ENCODE measurements at places on chromosomes 7 and 10. TPM values are rescaled to one million over a fixed set of nuclear protein-coding genes. Genes with fewer than 3 reads are reported as not detected.

The GARIN1A gene
- 2.5 TPM for total RNA-seq

DNA sequence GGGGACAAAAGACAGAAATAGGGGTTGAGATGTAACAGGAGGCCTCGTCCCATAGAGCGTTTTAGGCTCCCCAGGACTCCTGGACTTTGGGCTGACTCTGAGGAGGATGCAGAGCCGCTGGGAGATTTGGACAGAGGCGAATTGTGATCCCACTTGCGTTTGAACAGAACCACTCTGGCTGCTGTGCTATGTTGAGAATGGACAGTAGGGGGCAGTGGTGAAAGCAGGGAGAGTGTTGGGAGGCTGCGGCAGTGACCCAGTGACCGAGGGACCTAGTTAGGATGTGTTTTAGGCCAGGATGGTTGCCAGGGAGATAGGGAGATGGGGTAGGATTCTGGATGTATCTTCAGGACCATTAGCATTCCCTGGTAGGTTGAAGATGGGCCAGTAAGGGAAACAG lies 271.6 kb downstream of the CCDC3 start:
- H3K4me3 ChIP-seq, result no peak overlapping the region
- no peaks in the 10 kb centered on the region for H3K27me3 ChIP-seq
- DNase-seq, result no peak

GRCh38 chr10:132308587-132309470 lies 1.1 kb upstream of the STK32C start:
- no peaks in the 10 kb centered on the region for H3K36me3 ChIP-seq
- H3K27me3 ChIP-seq, result peaks cover 3% of the 10 kb centered on the region
- H3K4me3 ChIP-seq, result peak overlapping the region; percentile 63

GRCh38 chr10:34313353-34313752 lies 501.7 kb downstream of the PARD3 start:
- DNase-seq, result no peak
- no peak overlapping the region for H3K4me3 ChIP-seq
- no peaks in the 10 kb centered on the region for H3K27me3 ChIP-seq
- no peaks in the 10 kb centered on the region for H3K4me1 ChIP-seq
- peaks cover 12% of the 10 kb centered on the region for H3K36me3 ChIP-seq

DNA sequence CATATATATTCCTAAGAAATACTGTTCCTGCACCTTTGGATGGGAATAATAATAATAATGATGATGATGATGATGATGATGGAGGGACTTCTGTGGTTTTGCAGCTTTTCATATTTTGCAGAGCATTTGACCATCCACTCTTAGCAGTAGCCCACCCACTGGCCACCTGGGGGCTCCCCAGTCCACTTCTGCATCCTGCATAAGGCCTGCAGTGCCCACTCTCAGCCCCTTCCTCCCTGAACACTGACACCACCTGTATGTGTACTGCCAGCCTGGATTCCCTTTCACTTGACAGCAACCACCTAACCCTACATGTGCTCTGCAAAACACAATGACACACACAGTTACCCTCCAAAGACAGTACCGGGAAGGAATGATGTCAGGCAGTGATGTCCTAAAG lies 131.4 kb downstream of the ADAM12 start:
- no peaks in the 10 kb centered on the region for H3K27me3 ChIP-seq
- peaks cover 1% of the 10 kb centered on the region for H3K36me3 ChIP-seq
- no peaks in the 10 kb centered on the region for H3K4me1 ChIP-seq
- H3K4me3 ChIP-seq, result no peak overlapping the region
- H3K27ac ChIP-seq, result no peak overlapping the region
- peak; percentile 23 for DNase-seq

GRCh38 chr7:132251327-132251659 lies 325.0 kb downstream of the PLXNA4 start:
- no peaks in the 10 kb centered on the region for H3K27me3 ChIP-seq
- H3K36me3 ChIP-seq, result no peaks in the 10 kb centered on the region
- DNase-seq, result peak; percentile 63
- peaks cover 3% of the 10 kb centered on the region for H3K4me1 ChIP-seq

Data from kidney (tissue), 22 donors.